ENCODE measurements at places on chromosomes 3 and 15. TPM values are rescaled to one million over a fixed set of nuclear protein-coding genes. Genes with fewer than 3 reads are reported as not detected.

GRCh38 chr3:172280406-172281051 lies 167.7 kb downstream of the GHSR start:
- H3K27me3 ChIP-seq, result no peaks in the 10 kb centered on the region
- no peak overlapping the region for H3K4me3 ChIP-seq
- H3K27ac ChIP-seq, result no peak overlapping the region
- DNase-seq, result peak; percentile 88
- peaks cover 5% of the 10 kb centered on the region for H3K4me1 ChIP-seq

DNA sequence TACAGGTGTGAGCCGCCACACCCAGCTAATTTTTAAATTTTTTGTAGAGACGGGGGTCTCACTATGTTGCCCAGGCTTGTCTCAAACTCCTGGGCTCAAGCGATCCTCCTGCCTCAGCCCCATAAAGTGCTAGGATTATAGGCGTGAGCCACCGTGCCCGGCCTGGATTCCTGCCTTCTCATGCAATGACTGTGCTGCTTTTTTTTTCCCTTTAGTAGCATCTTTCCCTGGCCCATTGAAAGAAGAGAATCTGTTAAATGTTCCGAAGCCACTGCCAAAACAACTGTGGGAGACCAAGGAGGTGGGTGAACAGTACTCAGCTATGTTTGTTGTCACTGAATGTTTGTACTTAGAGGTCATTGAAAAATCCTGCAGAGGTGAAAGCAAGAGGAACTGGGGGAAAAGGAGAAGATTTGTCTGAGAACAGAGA lies 88.0 kb downstream of the CRTC3 start:
- H3K36me3 ChIP-seq, result peaks cover 4% of the 10 kb centered on the region
- no peaks in the 10 kb centered on the region for H3K27me3 ChIP-seq
- H3K4me1 ChIP-seq, result no peaks in the 10 kb centered on the region
- DNase-seq, result peak; percentile 38

DNA sequence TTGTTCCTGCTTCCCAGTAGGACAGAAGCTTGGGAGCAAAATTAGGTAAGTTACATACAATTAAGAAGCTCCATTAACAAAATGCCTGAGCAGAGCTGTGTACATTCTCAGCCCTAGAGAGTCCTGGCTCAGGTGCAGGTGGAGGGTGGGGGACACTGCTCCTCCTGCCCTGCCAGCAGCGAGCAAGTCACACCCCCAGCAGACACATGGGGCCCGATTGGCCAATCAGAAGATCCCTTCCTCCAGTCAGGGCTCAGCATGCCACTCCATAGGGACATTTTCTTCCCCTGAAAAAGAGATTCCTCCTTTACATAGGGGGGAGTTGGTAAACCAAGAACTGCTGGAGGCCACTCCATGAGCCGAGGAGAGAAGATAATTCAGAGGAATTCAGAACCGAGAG lies 62.1 kb downstream of the PLXNA1 start:
- no peaks in the 10 kb centered on the region for H3K27me3 ChIP-seq
- DNase-seq, result peak; percentile 8
- no peak overlapping the region for H3K4me3 ChIP-seq
- H3K4me1 ChIP-seq, result no peaks in the 10 kb centered on the region

DNA sequence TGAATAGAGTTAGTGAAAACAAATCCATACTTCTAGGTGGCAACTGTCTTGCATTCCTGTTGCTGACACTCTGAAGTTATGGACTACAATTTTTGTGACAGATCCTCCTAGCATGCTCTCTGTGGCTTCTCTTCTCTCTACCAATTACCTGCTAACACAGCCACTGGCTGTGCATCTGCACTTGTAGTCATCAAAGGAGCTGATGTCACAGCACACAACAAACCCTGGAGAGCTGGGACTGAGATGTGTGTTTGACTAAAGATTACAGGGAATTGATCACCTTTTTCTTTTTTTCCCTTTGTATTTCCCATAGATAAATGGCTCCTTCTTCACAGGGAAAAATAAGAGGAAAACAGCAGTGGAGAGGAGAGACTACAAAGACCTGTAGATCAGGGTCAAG lies 278.4 kb upstream of the CCDC54 start:
- H3K4me1 ChIP-seq, result no peaks in the 10 kb centered on the region
- peaks cover 3% of the 10 kb centered on the region for H3K27me3 ChIP-seq
- no peak for DNase-seq
- H3K27ac ChIP-seq, result no peak overlapping the region
- no peak overlapping the region for H3K4me3 ChIP-seq

DNA sequence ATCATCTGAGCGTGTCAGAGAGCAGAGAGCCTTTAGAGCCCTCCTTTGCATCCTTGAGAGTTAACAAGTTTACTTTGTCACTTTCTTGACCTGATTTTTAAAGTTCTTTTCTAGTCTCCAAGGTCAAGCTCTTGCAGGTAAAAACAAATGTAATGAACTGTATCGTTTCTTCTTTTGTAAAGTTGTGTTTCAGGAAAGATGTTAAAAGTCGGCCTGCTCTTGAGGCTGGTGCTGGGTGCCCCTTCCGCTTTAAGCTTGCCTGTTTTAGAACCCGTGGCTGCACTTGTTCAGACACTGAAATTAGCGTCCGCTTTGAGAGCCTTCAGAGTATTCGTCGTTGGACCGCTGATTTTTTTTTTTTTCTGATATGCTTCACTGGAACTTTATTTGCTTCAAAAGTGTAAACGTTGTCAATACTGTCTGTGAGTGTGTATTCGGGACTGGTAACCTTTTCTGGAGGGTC lies 52.6 kb upstream of the ULK4 start:
- no peak for DNase-seq
- peak overlapping the region; percentile 68 for H3K4me3 ChIP-seq
- H3K27me3 ChIP-seq, result no peaks in the 10 kb centered on the region
- H3K27ac ChIP-seq, result peak overlapping the region; percentile 65
- peaks cover 7% of the 10 kb centered on the region for H3K4me1 ChIP-seq

DNA sequence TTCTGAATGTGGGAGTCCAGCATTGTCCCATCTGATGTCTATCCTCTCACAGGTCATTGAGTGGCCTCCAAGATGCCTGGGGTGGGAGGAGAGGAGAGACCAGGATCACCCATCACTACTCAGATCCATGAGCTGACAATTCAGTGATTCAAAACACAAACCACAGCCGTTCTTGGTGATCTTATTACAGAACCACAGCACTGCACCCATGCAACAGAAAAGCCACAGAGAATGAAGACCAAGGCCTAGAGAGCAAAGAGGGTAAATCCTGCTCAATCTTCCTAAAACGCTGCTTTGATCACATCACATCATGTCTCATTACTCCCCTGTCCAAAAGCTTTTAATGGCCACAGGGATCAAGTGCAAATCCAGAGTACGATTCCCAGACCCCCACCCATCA lies 23.5 kb downstream of the ANP32A start:
- no peaks in the 10 kb centered on the region for H3K27me3 ChIP-seq
- H3K4me1 ChIP-seq, result peaks cover 5% of the 10 kb centered on the region
- no peaks in the 10 kb centered on the region for H3K36me3 ChIP-seq
- peak; percentile 36 for DNase-seq
- H3K4me3 ChIP-seq, result no peak overlapping the region

- H3K36me3 ChIP-seq, result no peaks in the 10 kb centered on the region
- peaks cover 2% of the 10 kb centered on the region for H3K27me3 ChIP-seq
- no peaks in the 10 kb centered on the region for H3K4me1 ChIP-seq
- no peak for DNase-seq
Measured at GRCh38 chr3:12138044-12138443, 20.7 kb downstream of the TIMP4 start.

GRCh38 chr3:27574438-27574795 lies 90.2 kb upstream of the SLC4A7 start:
- H3K4me3 ChIP-seq, result no peak overlapping the region

- H3K27me3 ChIP-seq, result no peaks in the 10 kb centered on the region
- no peak overlapping the region for H3K4me3 ChIP-seq
- H3K36me3 ChIP-seq, result peaks cover 6% of the 10 kb centered on the region
- H3K4me1 ChIP-seq, result no peaks in the 10 kb centered on the region
- peak; percentile 10 for DNase-seq
Measured at GRCh38 chr3:15241341-15241740, 35.3 kb downstream of the CAPN7 start.

DNA sequence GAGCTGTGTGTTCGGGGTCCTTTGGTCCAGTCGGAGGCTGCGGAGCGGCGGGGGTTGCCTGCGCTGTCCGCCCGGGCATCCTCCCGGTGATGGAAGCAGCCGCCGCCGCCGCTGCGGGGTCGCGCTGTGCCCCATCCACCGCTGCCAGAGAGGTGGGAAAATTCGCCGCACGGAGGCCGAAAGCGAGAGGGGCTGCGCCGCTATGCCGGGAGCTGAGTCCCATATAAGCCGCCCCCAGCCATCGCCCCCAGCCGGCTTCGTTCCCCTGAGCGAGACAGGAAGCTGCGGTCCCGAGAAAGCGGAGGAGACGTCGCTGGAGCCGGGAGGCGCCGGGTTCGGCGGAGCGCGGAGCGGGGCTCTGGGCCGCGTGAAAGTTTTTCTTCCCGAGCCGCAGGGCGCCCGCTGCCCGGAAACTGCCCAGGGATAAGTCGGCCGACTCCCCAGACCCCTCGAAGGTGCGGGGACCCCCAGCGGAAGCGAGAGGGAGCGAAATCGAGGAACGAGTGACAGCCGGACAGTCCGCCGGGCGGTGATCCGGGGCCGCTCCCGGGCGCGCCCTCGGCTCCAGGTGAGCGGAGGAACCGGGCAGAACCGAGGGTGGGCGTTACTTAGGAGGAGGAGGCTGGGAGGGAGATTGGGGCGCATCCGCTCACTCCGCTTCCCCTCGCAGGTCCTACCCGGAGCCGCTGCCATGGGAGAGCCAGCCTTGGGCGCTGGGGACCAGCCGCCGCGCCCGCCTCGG lies 574 bp downstream of the CHST2 start:
- H3K27ac ChIP-seq, result no peak overlapping the region
- peak; percentile 38 for DNase-seq
- no peaks in the 10 kb centered on the region for H3K4me1 ChIP-seq
- peak overlapping the region; percentile 61 for H3K4me3 ChIP-seq
- no peaks in the 10 kb centered on the region for H3K36me3 ChIP-seq

The C3orf20 gene
- total RNA-seq, result not detected

The DGKG gene
- 4.8 TPM for total RNA-seq

The P2RY12 gene
- 1.8 TPM for total RNA-seq
